ENCODE measurements at places on chromosomes 7 and 10.

DNA sequence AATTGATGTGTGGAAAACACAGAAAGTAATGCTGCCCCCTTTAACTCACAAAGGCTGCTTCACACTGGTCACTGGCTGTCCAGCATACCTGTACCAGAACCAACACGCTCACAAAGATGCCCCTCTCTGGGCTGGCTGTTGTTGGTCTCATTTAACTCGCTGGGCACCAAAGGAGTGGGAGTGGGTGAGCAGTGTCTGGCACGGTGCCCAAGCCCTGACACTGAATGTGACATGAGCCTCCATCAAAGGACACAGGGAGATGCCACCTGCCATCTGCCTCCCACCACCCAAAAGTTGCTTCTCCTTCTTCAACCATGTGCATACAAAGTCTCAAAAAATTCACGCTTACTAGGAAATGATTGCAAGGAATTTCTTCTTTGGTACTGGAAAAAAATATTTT lies 86.8 kb downstream of the FGFR2 start:
- DNase-seq: no peak

- no peak for DNase-seq
Measured at GRCh38 chr10:114879541-114880158, 58.1 kb downstream of the FHIP2A start.

DNA sequence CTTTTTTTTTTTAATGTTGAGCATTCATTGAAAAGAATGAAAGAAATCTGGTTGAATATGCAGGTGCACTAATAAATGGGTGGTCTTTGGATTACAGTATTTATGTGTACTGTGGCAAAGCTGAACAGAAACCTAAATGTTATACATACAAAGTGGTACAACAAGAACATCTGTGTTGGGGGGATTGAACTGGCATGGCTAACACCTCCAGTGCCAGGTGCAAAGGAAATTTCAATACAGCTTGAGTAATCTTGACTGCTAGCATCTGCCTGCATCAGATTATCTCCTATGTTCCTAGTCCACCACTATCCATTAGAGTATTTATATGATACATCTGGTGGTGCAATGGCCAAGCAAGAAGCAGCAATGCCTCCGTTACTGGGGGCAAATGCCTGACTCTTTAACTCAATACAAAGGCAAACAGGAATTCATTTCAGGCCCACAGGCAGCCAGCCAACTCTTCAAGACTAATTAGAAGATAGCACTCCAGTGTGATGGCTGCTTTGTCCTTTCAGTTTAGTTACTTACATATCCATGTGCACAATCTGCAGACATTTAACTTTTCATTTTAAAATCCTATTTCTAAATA lies 220.5 kb upstream of the ETV1 start:
- DNase-seq: no peak

- DNase-seq: no peak
Measured at GRCh38 chr10:129547608-129548007, 80.6 kb downstream of the MGMT start.

DNA sequence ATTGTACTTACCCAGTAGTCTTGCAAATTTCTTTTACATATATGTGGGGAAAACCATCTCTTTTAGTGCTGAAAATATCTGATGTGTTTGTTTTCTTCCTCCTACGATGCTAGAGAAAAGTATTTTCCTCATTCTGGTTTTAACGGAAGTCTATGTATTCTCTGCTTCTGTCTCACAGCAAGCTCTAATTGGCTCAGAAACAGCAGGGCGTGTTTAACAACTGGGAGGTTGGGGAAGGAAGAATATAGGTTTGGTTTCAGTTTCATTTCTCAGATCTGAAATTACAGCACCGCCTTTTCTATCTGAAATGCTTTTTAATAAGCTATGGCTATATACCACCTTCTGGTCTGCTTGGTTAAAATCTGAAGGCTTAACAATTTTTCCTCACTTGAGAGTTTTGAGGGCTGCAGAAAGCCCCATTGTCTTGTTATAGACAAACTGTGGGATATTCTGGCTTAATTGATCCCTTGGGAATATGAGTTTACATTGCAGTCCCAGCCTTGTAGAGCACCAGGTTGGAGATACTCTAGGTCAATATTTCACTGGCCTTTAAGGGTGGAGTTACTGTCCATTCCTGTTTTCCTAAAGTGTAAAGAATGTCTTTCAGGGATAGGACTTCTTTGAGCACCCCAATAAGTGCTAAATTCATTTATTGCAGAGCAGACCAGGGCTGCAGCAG lies at the start of gene SAMD9:
Gene SAMD9 (minus strand): TSS at position 128 of the 679 bp plus-strand sequence. CDS start 11,882 bp downstream, outside the sequence.
- DNase-seq: no peak

DNA sequence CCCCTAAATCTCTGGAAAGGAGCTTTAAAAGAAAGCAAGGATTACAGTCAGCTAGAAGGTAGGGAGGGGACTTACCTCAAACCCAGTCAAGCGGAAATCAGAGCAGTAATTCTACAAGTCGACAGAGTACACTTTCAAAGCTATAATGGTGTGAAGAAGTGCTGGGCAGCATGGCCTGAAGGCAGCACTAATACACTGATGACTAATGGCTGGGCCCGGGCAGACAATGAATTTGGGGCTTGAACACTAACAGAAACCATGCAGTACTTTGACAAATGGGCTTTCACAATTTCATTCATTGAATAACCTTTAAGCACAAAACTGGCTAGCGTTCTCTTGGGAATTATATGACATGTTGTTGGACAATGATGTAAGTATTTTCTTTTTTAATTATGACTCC lies 4.7 kb downstream of the GLI3 start:
- no peak for DNase-seq

DNA sequence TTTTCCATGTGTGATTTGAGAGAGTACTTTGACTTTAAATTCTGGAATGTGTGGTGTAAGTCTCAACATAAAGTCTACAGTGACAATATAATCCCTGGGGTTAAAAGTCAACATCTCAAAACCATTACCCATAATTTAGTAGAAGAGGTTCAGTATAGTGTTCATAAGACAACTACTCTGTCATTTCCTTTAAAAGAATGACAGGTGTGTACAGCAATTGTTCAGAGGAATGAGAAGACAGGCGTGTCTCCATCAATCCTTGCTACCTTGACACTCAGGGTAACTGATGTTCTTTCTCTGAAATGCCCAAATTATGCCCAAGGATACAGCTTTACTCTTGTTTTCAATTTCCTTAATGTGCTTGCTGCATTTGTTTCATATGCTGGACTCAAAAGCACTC lies 256.4 kb downstream of the DYNC1I1 start:
- no peak for DNase-seq

DNA sequence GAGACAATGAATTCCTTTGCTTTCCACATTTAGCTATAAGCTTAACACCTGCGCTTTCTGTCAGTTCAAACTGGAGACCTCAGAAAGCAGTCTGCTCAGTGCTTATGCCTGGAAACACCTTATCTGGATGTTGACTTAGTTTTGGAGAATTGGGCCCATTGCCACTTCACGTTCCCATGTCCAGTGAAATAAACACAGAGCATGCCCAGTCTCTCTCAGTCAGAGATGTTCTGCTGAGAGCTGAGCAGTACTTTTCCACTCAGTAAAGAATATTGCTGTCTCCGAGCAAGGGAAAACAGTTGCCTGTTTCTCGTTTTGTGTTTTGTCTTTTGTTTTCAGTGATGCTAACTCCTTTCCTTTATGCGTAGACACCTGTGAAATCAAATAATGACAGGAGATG lies 83.2 kb upstream of the PRR15 start:
- DNase-seq: no peak

DNA sequence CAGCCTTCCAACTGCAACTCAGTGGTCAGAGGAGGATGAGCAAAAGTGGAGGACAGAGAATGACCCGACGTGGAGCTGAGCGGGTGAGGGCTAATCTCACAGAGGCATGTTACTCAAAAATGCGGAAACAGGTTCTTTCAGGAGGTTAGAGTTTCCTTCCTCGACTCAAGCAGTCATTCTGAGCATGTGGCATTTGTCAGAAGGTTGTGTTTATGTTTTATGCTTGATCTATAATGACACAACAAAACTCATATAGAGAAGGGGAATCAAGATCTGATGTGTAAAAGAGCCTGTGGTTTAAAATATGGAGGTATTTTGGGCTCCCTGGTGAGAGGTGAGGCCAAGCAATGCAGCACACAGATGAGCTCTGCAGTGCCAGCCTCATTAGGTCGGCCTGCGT lies 311.4 kb downstream of the ADARB2 start:
- DNase-seq: no peak

GRCh38 chr10:60968504-60968903 lies 24.5 kb upstream of the RHOBTB1 start:
- no peak for DNase-seq

GRCh38 chr10:74021248-74022055 lies 23.5 kb downstream of the VCL start:
- no peak for DNase-seq

GRCh38 chr10:83542774-83543411 lies 596.4 kb upstream of the GHITM start:
- no peak for DNase-seq

- no peak for DNase-seq
Measured at GRCh38 chr7:42953994-42954393, 21.8 kb downstream of the MRPL32 start.

- DNase-seq: no peak
Measured at GRCh38 chr7:148688526-148688925, 10.2 kb upstream of the CUL1 start.

GRCh38 chr7:30633223-30633622 lies 38.5 kb downstream of the GARS1 start:
- no peak for DNase-seq

GRCh38 chr10:13402021-13402420 lies 53.9 kb upstream of the SEPHS1 start:
- DNase-seq: no peak

DNA sequence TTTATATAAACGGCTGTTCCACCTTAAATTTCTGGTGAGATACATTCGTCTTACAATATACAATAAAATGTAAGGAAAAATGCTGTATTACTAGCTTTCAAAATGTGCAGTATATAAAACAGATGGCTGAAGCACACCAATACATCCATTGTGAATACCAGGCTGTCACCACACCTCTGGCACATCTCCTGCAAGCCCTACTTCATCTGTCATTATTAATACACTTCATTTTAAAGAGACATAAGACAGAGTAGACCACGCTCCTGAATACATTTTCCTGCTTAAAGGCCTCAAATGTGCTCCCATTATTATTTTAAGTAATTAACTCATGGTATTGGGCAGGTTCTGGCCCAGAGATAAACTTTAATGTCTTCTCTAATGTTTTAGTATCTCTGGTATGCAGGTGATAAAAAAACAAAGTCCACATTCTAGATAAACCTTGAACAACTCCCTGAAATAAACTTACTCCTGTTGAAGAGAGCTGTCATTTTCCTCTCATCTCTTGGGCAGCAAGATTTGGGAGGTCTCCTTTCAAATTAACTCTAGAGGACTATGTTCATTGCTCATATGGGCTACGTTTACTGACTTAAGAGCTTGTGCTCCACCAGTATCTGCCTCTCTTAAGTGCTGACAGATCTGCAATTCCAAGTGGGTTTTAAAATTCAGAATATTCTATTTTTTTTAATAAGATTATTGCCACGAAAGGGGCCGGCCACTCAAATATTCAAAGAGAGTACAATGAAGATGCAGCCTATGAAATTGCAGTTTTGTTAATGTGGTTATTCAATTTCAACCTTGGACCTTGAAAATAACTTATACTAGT lies 396.5 kb upstream of the SEMA3D start:
- DNase-seq: no peak

DNA sequence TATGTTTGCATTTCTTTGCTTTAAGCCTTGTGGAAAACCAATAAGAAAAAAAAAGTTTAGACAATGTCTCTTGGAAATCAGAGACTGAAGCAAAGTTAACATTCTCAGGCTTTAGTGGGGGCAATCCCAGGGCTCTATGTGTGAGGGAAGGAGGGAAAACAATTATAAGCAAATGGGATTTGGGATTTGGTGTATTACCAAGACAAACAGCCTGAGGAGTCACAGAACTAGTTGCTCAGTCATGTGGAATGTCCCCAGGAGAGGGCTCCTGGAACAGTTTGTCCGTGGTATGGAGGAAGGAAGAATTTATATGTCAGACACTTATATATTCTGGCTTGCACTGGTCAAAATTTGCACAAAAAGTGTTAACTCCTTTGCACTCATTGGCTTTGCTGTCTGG lies 562.9 kb upstream of the TPK1 start:
- DNase-seq: no peak

DNA sequence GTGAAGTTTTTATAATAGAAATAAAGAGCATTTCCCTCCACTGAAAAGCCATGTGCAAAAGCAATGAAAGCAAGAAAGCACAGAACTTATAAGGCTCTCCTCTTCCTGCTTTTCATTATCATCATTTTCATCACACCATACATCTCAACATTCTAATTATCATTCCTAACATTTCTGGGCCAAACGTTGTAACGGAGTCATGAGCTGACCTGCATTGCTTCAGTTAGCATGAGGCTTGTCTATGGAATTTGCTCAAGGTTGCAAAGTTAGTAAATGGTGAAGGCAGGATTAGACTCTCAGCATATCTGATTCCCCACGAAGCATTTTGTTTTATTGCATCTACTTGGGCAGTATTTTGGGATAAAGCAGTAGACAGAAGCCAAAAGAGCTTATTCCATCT lies 11.4 kb downstream of the SCIN start:
- DNase-seq: no peak

DNA sequence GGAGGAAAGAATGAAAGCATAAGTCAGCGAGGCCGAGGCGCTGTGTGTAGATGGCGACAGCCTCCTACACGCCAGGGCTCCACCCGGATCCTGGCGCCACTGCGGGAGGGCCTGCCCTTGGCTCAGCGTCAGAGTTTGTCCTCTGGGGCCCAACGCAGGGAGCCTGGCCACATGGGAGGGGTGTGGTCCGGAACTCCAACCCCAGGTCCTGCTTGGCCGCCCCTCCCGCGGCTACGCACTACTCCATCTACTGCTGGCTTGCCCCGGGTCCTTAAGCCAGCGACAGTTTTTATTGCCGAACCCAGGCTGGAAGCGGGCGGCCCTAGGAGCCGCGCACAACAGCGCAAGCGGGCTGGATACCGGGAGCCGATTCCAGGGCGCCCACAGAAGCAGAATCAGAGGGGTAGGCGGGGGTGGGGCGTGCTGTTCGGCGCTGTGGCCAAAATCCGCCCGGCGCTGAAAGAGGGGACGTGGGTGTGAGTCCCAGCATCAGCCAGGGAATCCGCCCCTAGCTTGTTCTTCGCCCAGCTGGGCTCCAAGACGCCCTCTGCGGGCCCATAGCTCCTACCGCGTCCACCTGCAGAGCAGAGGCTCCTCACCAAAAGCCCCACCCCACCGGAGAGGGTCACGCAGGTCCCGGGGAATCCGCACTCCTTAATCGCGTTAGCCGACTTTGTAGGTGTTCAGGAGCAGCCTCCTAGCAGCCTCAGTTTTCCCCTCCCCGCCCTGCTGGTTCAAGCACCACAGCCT lies 4.5 kb downstream of the KAZALD1 start:
- DNase-seq: no peak

- no peak for DNase-seq
Measured at GRCh38 chr10:117264782-117265181, 23.9 kb downstream of the SLC18A2 start.

GRCh38 chr7:44063547-44063893 lies 1.8 kb downstream of the PGAM2 start:
- no peak for DNase-seq
